Progenitor cell of endocrine pancreas (in vitro differentiated cells): ENCODE measurements at places on chromosomes 2 and 18. TPM values are rescaled to one million over a fixed set of nuclear protein-coding genes. Genes with fewer than 3 reads are reported as not detected.

LRRTM1 gene
- total RNA-seq: 1.6 and 1.9 TPM in 2 replicates

DNA sequence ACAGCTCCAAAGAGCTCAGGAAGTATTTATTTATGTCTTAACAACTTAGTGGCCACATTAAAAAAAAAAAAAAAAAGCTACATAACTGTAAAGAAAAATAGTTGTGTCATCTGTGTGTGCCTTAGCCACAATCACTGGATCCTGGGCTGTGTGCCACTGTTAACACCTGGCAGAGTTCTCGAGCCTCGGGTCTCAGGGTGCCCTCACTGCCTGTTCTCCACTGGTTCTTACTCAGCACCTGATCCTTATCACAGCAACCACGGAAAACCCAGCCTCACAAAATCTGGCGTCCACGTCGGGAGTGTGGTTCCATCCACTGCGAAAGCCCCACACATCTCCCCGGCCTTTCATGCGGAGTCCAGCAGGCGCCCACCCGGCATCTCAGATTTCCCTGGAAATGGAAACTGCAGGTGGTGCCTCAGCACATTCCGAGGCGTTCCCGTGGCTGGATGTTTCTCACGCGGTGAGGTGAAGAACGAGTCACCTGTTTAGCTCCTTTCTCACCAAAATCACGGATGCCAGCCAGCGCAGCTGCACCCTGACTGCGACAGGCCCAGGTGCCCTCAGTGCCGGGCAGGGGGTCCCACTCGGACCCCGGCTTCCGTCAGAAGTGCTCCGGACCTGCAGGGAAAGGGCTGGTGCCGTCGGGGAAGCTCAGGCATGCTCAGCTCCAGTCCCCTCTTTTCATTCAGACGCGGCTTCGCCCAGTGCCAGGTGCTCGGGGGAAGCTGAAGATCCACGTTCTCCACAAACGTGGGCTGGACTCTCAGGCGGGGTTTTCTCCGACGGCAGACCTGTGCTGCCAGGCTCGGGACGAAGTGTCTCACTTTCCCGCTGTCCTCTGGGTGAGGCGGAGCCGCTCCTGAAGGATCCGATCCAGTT is 198.7 kb upstream of the SALL3 start:
- H3K27me3 ChIP-seq: peaks cover 22% of the 10 kb centered on the region
- H3K4me3 ChIP-seq: no peak overlapping the region
- DNase-seq: no peak
- H3K4me1 ChIP-seq: peaks cover 1% of the 10 kb centered on the region
- no peak overlapping the region for H3K27ac ChIP-seq

LAMA3 gene
- total RNA-seq: 0.84 and 1.2 TPM in 2 replicates

GRCh38 chr2:135096665-135097446 is 44.8 kb downstream of the RAB3GAP1 start:
- H3K36me3 ChIP-seq: peaks cover 23% of the 10 kb centered on the region
- H3K4me3 ChIP-seq: no peak overlapping the region
- no peaks in the 10 kb centered on the region for H3K27me3 ChIP-seq

DNA sequence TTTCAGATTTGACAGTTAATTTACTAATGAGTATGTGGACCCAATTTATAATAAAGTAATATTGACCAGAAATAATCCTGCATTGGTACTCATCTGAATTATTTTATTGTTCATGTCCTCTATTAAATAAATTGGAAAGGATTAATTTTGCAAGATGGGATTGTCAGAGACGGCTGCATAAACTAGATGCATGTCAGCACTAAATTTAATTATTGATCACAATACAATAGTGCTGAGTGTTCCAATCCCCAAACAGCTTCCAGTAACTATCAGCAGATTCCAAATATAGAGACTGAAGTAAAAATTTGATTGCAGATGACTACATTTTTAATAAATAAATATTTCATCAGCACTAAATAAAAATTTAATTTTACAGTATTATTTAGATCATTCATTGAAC is 387.2 kb downstream of the GRB14 start:
- DNase-seq: no peak
- H3K36me3 ChIP-seq: no peaks in the 10 kb centered on the region
- no peak overlapping the region for H3K27ac ChIP-seq
- H3K27me3 ChIP-seq: peaks cover 3% of the 10 kb centered on the region

DNA sequence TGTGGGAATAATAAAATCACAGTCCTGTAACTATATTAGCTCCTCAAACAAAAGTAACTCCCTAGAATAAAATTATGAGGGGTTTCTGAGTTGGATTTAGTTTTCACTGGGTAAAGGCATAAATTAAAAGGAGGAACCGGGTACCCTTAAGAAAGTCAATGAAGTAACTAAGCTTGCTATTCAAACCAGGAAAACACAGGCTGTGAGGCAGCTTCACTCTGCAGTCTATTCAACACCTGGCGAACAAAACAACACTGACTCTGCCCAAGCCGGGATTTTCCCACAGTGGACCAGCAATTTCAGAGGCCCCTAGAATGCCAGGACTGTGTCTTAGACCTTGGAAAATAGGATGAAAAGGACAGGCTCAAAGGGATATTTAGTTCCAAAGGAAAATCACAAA is 24.6 kb upstream of the CREB1 start:
- no peaks in the 10 kb centered on the region for H3K36me3 ChIP-seq
- no peak overlapping the region for H3K27ac ChIP-seq
- H3K27me3 ChIP-seq: no peaks in the 10 kb centered on the region
- no peak for DNase-seq
- H3K4me1 ChIP-seq: peaks cover 12% of the 10 kb centered on the region

DNA sequence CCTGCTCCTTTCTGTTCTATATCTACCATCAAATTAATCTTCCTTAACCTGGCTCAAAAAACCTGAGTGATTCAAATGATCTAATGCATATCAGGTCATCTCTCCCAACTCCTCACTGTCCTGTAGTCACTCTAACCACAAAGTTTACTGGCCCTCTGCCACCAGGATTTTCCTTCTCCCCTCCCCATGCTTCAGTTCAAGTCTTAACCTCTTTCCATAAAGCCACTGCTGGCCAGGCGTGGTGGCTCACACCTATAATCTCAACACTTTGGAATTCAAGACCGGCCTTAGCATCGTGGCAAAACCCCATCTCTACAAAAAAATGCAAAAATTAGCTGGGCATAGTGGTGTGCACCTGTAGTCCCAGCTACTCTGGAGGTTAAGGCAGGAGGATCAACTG is 7.5 kb upstream of the SP3 start:
- no peak overlapping the region for H3K4me3 ChIP-seq
- no peak overlapping the region for H3K27ac ChIP-seq
- H3K36me3 ChIP-seq: no peaks in the 10 kb centered on the region
